Fibroblast of skin of scalp (primary cell): ENCODE measurements at places on chromosomes 4 and X.
A peak's percentile ranks its signal among the peaks of the same experiment; 100 is the strongest.

DNA sequence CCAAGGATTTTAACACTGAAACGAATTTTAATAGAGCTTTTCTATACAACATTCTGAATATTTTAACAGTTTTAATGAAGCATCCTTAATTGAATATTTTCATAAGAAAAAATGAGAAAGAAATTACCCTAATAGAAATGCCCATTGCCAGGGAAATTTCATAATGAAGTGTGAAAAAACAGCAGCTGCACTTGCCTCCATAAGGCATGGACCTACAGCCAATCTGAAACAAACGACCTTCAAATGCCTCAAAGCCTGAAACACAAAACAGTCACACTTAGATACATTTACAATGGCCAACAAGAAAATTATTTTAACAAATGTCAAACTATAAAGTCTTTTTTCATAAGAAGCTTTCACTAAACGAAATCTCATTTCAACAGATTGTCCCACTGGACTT lies 74.4 kb downstream of the SLC9B1 start:
- DNase-seq, result no peak

- peak; percentile 91 for DNase-seq
These were observed 350.0 kb downstream of the CAMK2D start for GRCh38 chr4:113411496-113411938.

GRCh38 chr4:150769248-150769647 lies 187.3 kb downstream of the MAB21L2 start:
- peak; percentile 67 for DNase-seq

- DNase-seq, result no peak
These were observed 131.4 kb downstream of the UCHL1 start for GRCh38 chr4:41388080-41388479.

DNA sequence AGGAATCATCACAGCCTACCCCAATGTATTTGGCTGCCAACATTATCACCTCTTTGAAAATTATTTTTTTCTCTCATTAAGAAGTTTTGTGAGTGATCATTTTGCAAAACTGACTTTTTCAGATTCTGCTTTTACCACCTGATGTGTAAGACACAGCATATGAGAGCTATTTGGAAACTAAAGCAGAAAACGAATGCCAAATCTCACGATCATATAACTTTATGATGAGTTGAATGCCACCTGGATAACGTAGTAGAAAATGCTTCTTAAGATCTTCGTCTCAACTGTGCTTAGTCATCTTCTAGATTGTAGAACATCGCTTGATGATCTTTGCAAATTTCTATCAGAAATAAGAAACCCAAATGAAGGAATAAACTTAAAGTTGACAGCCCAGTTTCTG lies 21.3 kb upstream of the GRXCR1 start:
- no peak for DNase-seq

DNA sequence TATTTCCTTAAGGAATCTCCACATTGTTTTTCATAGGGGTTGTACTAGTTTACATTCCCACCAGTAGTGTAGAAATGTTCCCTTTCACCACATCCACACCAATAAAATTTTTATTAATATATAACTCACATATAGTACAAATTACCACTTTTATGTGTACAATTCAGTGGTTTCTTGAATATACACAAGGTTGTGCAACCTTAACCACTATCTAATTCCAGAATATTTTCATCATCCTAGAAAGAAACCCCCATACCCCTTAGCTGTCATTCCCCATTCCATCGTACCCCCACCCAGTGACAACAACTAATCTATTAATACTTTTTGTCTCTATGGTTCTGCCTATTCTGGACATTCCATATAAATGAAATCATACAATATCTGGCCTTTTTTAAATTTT lies 108.3 kb upstream of the USP9X start:
- DNase-seq, result peak; percentile 65

DNA sequence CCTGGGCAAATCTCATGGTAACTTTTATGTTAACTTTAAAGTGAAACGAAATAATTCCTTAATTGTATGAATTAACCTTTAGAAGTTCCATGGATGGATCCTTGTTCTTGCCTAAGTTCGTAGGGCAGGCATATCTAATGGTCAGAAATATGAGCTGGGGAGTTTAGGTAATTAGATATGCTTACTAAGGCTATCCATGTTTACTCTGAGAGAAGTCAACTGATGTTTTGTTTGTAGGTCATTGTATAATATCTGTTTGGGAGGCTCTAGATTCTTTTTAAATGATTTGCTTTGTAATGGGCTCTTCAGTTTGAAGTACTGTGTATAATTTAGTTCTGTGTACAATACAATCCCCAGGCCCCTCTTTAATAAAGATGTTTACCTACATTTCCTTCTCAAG lies 117.0 kb downstream of the DCK start:
- DNase-seq, result no peak

- DNase-seq, result peak; percentile 36
These were observed at the start of gene TLR3 for GRCh38 chr4:186068581-186069348. TLR3 (plus strand) TSS chr4:186069156; CDS start chr4:186076620, 7,464 bp downstream.

GRCh38 chr4:38193236-38193863 lies 233.2 kb downstream of the PTTG2 start:
- no peak for DNase-seq

DNA sequence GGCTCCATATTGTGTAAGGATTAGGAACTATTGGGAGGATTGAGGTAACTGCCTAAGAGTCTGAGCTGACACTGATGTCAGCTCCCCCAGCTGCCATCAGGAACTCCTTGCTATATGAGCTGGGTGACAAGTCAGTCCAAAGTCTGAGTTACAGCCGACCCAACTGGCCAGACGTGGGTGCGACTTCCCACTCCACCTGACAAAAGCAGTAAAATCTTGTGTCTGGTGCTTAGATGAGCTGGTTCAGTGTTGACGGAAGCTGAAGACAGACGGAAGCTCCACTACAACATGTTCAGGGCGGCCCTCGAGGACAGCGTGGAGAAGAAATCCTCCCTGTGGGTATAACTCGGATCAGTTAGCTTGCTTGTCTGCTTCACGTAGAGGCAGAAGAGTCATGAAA lies 22.8 kb upstream of the NAT8L start:
- no peak for DNase-seq

- DNase-seq, result no peak
These were observed 49.5 kb upstream of the IBSP start for GRCh38 chr4:87749883-87750282.

DNA sequence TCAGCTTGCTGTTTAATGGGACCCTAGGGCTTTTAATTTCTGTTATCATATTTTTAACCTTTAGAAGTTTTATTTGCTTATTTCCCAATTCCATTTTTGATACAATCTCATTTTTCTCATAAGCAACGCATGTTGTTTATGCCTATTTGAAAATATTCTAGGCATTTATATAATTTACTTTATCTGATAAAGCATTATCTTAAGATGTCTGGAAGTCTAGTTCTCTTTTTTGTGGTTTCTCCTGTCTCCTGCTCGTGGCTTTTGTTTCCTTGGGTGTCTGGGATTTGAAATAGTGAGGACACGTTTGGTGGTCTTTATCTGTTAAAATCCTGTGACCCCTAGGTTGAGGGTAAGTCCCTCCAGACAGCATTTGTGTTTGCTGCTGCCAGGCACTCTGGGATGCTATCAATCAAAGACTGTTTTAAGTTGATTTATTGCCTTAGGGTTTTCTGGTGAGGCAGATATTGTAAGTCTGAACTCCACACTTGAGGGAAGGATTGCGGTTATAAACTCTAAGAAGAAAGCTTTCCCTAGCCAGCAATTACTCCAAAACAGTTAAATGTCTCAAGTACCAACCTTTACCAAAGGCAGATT lies 208.0 kb downstream of the PRDM5 start:
- no peak for DNase-seq

DNA sequence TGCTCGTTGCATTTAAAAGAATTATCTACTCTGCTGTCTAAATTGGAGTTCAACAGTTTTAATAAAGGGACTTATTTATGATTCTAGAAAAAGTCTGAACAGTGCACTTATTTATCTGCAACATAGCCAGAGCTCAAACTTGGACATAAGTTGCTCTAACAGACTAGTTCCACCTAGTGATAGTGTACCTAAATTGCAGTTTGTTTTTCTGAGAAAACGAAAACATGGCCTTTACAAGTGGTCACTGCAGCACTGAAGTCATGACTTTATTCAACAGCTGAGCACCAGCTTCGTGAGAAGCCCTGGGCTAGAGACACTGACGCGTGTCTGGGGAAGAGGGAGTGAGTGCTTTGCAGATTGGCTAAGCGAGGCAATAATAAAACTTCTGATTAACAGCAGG lies 77.3 kb upstream of the IGSF1 start:
- DNase-seq, result no peak

- DNase-seq, result peak; percentile 73
These were observed 257.9 kb downstream of the PCDH18 start for GRCh38 chr4:137274404-137274803.

DNA sequence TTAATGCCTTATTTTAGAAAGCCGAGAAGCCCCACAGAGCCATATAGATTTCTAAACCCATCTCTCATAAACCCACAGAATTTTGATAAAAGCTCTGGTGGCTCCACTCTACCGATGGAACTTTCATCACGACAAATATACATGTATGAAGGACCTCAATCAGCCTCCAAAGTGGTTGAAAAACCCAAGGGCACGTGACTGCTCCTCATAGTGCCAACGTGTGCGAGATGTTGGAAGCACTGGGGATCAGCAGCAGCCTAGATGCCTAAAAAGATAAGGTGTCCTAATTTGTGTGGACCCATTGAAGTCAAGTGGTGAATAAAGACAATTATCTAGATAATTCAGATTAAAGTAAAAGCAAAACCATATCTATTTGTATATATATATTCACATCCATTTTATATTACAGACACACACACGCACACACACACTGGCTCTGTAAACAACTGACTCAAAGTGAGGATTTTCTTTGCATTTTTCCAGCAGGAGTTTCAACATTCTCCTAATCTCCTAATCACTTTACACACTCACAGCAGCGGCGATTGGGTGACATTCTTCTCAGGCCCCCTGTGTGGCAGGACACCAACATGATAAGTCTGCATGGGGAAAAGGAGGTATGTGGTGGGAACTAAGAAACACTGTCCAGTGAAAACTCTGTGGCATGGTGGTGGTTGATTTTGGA lies 2.8 kb upstream of the PITX2 start:
- DNase-seq, result peak; percentile 41

DNA sequence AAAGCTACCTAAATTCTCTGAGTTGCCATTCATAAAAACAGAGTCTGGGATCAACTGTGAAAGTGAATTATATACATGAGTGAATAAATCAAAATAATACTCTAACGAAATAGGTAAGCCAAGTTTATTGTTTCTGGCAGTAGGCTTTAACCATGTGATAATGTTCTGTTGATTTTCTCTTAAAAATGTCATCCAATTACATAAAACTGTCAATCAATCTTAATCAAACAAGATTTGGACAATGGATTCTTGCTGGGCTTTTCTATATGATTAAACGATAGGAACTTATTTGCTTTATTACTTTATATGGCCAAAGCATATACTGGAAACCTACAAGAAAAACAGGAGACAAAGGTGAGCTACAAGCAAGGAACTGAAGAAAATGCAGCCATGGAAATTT lies 148.8 kb downstream of the INPP4B start:
- no peak for DNase-seq

- no peak for DNase-seq
These were observed 129.0 kb upstream of the STX18 start for GRCh38 chr4:4670869-4671268.

DNA sequence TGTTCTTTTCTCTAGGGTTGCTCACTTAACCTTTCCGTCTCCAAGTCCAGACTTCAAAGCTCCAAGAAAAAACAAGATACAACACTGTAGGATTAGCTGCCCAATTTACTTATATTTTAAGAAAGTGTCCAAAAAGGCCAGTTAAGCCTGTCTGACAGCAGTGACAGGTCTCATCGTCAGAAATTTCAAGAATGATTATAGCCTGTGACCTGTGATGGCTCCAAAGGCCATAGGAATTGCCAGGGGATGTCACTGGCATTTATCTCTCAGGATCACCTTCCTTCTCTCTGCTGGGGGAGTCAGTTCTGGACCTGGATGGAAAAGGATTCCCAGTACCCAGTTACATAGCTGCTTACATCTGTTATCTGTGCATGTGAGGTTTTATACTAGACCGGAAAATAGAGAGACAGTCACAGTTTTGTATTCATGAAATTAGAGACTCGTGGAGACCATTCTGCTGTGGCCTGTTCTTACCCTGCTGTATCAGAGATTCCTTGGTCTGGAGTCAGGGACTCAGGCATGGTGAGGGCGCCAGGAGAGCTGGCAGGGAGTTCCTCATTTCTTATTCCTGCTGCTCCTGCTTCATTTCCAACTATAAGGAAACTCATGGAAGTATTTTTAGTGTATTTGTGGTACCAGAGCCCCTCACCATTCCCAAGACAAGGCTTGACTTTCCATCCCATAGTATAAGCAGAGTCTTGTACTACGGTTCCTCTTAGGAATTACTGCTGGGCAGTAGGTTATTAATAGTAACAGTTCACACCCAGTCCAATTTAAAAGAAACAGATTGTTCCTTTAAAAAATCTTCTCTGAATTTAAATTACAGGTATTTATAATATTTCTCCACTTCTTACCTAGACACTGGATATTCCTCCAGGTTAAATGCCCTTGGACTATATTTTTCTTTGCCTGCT lies 220.8 kb downstream of the SHROOM3 start:
- no peak for DNase-seq

DNA sequence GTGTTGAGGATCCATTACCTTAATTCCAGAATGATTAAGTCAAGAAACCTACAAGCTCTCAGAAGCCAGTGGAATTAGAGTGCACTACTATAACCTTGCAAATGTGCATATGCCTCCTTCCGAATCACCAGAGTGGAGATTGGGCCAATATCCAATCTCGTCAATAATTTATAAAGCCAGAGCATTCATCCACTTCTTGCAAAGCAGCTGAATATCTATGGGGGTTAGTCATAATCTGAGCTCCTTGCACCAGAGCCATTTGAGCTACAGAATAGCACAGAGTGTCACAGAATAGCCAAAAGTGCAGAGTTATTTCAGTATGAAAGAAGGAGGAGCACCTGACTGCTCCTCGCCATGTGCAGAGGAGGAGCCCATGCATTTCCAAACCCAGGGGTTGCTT lies 69.2 kb upstream of the MTM1 start:
- no peak for DNase-seq

- DNase-seq, result no peak
These were observed 290.2 kb downstream of the STK32B start for GRCh38 chr4:5341526-5341925.

GRCh38 chr4:38320833-38321232 lies 343.2 kb upstream of the KLF3 start:
- DNase-seq, result no peak

DNA sequence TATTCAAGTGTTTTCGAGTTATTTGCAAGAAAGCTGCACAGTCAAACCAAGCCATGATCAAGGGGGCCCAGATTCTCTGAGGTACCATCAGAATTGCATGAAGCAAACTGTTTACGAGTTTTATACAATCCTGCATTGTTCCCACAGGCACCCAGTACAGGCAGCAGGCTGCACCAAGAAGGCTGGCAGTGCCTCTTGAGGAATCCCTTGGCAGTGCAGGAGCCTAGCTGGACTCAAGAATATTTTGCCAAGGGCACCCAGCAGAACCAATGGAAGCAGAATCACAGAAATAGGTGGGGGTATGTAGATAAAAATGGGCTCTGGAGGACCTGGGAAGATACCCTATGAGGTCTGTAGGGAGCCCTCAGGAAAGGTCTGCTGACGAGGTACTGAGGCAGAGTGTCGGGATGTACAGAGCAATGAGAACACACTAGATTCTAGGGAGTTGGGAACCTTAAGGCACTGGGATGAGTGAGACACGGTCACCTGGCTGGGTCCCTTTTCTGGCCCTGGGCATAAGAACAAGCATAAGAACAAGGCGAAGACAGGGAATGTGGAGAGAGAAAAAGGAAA lies 2.5 kb upstream of the PLP1 start:
- DNase-seq, result peak; percentile 57

GRCh38 chr4:61851126-61851525 lies 651.0 kb downstream of the ADGRL3 start:
- DNase-seq, result no peak
